ENCODE measurements at places on chromosomes 12 and 14.

DNA sequence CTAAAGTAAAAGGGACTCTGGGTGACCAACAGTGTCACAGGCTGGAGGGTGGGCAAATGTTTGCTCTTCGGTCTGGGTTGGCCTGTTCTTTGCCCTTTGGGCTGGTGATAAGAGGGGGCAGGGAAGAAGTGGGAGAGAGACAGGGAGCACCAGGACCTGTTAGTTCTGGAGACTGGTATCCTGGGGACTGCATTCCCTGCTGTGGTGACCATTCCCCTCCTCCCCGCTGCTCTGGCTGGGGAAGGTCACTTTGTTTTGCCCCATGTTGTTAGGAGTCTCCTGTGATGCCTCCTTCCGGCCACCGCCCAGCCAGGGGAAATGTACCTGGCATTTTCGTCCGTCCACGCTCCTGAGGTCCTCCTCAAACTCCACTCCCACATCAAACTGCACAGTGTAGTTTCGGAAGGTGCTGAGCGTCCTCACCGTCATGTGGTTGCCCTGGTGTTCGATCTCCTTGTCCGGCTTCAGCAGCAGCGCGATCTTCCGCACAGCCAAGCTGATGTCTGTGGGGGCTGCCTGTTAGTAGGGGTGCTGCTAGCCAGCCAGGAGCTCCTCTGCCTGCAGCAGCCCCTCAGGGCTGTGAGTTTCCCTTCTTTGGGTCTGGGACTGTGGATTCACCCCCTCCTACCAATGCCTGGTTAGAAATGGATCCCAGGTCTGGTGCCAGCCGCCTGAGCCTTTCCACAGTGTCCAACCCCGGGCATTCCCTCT, 618 bp downstream of the RBP5 start:
- DNase-seq: no peak

DNA sequence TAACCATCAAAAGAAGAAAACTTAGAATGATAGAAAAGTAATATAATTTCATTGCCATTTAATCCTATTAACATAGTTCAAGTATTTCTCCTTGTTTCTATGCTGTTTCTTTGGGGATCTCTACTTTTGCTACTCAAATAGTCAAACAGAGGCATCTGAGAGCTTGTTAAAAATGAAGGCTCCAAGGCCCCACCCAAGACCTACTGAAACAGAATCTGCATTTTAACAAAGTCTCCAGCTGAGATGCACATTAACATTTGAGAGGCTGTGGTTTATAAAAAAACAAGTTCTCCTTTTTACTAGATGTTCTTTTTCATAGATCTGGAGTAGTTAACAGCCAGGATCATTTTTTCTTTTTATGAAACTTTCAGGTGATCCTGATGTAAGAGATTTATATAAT, 31.8 kb downstream of the PPFIA2 start:
- no peak for DNase-seq

DNA sequence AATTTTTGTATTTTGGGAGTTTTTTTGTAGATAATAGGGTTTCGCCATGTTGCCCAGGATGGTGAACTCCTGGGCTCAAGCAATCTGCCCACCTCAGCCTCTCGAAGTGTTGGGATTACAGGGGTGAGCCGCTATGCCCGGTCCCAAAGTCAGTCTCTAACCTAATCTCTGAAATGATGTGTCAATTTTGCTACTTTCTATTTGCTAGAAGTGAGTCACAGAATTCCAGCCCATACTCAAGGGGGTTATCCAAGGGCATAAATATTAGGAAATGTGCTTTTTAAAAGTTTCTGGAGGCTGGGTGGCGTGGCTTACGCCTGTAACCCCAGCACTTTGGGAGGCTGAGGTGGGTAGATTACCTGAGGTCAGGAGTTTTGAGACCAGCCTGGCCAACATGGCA, 40.5 kb downstream of the RESF1 start:
- DNase-seq: no peak

GRCh38 chr12:102958830-102959176, 1.3 kb downstream of the ASCL1 start:
- no peak for DNase-seq

- DNase-seq: no peak
Observed at GRCh38 chr12:58647495-58647894, 272.8 kb downstream of the LRIG3 start.

GRCh38 chr12:66879409-66879808, 200.5 kb upstream of the GRIP1 start:
- DNase-seq: no peak

DNA sequence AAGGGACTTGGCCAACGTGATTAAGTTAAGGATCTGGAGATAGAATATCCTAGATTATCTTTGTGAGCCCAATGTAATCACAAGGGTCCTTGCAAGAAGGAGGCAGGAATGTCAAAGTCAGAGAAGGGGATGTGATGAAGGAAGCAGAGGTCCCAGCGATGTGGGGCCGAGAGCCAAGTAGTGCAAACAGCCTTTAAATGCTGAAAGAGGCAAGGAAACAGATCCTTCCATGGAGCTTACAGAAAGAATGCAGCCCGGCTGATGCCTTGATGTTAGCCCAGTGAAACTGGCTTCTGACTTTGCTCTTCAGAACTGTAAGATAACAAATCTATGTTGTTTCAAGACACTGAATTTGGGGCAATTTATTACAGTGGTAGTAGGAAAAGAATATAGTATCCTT, 74.9 kb downstream of the NEDD1 start:
- no peak for DNase-seq

GRCh38 chr12:873954-874353, 75.5 kb downstream of the RAD52 start:
- no peak for DNase-seq

GRCh38 chr14:95655461-95655860, 30.8 kb upstream of the TCL1B start:
- DNase-seq: no peak
